ENCODE measurements at places on chromosomes 5 and 9.

GRCh38 chr9:83130541-83130940, 67.6 kb upstream of the RASEF start:
- H3K27me3 ChIP-seq = no peaks in the 10 kb centered on the region
- H3K4me1 ChIP-seq = no peaks in the 10 kb centered on the region
- no peak overlapping the region for H3K27ac ChIP-seq
- DNase-seq = no peak
- no peaks in the 10 kb centered on the region for H3K36me3 ChIP-seq

GRCh38 chr9:137757613-137758029, 120.0 kb upstream of the CACNA1B start:
- peaks cover 44% of the 10 kb centered on the region for H3K36me3 ChIP-seq
- peak overlapping the region; percentile 45 for H3K4me3 ChIP-seq
- peak overlapping the region; percentile 87 for H3K27ac ChIP-seq
- DNase-seq = no peak
- no peaks in the 10 kb centered on the region for H3K27me3 ChIP-seq

GRCh38 chr9:99515895-99516656, 294.0 kb downstream of the SEC61B start:
- no peak overlapping the region for H3K27ac ChIP-seq
- DNase-seq = no peak
- H3K4me1 ChIP-seq = no peaks in the 10 kb centered on the region
- H3K36me3 ChIP-seq = no peaks in the 10 kb centered on the region
- H3K4me3 ChIP-seq = no peak overlapping the region
- H3K27me3 ChIP-seq = peaks cover 25% of the 10 kb centered on the region

- no peak for DNase-seq
- no peaks in the 10 kb centered on the region for H3K4me1 ChIP-seq
- no peaks in the 10 kb centered on the region for H3K36me3 ChIP-seq
- no peaks in the 10 kb centered on the region for H3K27me3 ChIP-seq
- no peak overlapping the region for H3K27ac ChIP-seq
These were observed 1125.4 kb downstream of the EFNA5 start for GRCh38 chr5:106545325-106545724.

DNA sequence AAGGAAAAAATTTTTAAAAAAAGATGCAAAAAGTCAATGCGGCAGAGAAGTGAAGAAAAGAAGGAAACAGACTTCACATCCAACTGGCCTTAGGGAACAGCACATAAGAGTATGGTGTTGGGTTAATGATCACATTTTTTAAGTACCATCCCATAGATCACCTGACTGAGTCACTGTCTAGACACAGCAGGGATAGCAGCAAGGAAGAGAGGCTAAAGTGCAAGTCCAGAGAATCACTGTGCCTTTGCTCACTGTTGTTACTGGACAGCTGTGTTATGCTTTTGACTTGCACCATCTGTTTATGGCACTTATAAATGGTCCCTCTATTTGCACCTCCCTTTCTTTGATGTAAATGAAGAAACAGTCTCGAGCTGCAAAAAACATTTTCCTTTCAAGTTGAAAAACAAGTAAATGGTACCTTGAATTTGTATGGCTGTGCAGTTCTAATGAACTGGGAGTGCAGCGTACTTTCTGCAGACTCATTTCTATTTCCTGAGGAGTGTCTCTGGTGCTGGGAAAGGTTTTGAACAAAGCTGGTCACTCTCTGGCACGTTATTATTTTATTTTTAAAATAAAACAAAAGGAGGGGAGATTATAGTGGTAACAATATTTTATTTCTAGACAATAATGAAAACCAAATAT, 84.2 kb downstream of the TRPM6 start:
- H3K27me3 ChIP-seq = peaks cover 45% of the 10 kb centered on the region
- no peak overlapping the region for H3K4me3 ChIP-seq

- H3K4me3 ChIP-seq = no peak overlapping the region
- no peaks in the 10 kb centered on the region for H3K36me3 ChIP-seq
- DNase-seq = no peak
- H3K27me3 ChIP-seq = no peaks in the 10 kb centered on the region
These were observed 545.9 kb upstream of the RIOK2 start for GRCh38 chr5:97728920-97729319.

DNA sequence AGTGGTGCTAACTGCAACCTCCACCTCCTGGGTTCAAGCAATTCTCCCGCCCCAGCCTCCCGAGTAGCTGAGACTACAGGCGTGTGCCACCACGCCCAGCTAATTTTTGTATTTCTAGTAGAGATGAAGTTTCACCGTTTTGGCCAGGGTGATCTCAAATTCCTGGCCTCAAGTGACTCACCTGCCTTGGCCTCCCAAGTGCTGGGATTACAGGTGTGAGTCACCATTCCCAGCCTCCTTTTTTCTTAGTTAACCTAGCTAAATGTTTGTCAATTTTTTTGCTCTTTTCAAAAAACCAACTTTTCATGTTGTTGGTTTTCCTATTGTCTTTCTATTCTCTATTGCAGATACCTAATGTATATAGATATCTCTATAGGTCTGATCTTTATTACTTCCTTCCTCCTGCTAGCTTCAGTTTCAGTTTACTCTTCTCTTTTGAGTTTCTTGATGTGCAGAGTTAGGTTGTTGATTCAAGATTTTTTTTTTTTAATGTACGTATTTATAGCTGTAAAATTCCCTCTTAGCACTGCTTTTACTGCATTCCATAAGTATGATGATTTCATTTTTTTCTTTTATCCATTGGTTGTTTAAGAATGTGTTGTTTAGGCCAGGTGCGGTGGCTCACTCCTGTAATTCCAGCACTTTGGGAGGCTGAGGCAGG, 32.9 kb downstream of the FGD3 start:
- peaks cover 68% of the 10 kb centered on the region for H3K36me3 ChIP-seq
- H3K4me3 ChIP-seq = peak overlapping the region; percentile 62
- peak overlapping the region; percentile 90 for H3K27ac ChIP-seq
- peaks cover 53% of the 10 kb centered on the region for H3K4me1 ChIP-seq

GRCh38 chr5:149915392-149916260, 29.0 kb downstream of the PDE6A start:
- H3K27me3 ChIP-seq = peaks cover 29% of the 10 kb centered on the region
- H3K27ac ChIP-seq = no peak overlapping the region
- H3K4me1 ChIP-seq = no peaks in the 10 kb centered on the region
- H3K36me3 ChIP-seq = no peaks in the 10 kb centered on the region
- DNase-seq = no peak

- peak; percentile 44 for DNase-seq
- no peak overlapping the region for H3K27ac ChIP-seq
- H3K4me3 ChIP-seq = no peak overlapping the region
- no peaks in the 10 kb centered on the region for H3K36me3 ChIP-seq
- H3K4me1 ChIP-seq = peaks cover 4% of the 10 kb centered on the region
These were observed 5.9 kb upstream of the ACO1 start for GRCh38 chr9:32378496-32378895.

GRCh38 chr5:142544946-142545649, 140.8 kb downstream of the FGF1 start:
- no peak overlapping the region for H3K4me3 ChIP-seq
- no peak for DNase-seq
- H3K27me3 ChIP-seq = peaks cover 28% of the 10 kb centered on the region
- peaks cover 5% of the 10 kb centered on the region for H3K4me1 ChIP-seq

DNA sequence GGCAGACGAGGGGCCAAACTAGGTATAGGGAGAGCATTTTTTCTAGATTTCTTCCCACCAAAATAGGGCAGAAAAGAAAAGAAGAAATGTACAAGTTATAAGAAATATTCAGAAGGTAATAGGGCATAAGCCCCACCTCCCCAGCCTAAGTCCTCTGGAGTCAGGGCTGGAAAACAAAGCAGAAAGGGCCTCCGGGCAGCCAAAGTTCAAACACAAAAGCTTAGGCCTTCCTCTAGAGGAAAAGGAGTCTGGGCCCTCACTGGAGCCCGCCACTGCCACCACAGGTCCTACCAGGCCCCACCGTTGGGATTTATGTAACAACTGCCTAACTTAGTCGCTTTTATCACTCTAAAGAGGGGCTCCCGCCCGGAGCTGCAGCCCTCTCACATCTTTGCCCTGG, 27.6 kb downstream of the TBC1D2 start:
- no peak for DNase-seq
- no peaks in the 10 kb centered on the region for H3K4me1 ChIP-seq
- no peak overlapping the region for H3K27ac ChIP-seq
- H3K36me3 ChIP-seq = peaks cover 7% of the 10 kb centered on the region
- H3K4me3 ChIP-seq = no peak overlapping the region

DNA sequence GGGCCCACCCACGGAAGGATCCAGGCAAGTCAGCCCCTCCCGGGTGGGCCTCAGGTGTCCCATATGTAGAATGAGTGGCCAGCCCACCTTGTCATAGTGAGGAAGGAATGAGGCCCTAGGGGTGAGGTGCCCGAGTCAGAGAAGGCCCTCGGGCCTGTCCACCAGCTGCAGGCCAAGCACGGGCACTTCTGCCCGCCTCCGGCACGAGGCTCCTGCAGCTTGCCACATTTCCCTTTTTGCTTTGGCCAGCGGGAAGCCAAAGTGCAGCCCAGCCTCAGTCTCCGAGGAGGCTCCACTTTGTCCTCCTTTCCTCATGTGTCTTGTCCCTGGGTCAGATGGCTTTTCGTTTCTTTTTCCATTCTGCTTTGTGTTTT, 72.9 kb downstream of the PSMB7 start:
- H3K27me3 ChIP-seq = no peaks in the 10 kb centered on the region
- peaks cover 10% of the 10 kb centered on the region for H3K36me3 ChIP-seq
- peaks cover 1% of the 10 kb centered on the region for H3K4me1 ChIP-seq

DNA sequence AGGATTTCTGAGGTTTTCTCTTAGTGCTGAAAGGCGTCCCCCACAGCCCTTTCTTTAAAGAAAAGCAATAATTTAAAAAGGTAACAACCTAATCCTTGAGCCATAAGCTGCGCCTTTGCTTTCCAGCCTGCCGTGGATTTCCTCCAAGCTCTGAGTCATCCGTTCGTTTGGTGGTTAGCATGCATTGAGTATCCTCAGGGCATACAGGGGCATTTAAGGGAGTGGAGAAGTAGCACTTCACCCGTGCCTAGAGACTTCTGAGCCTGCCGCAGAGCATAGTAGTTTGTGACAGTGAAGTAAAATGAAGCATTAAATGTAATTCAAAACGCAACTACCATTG, 892 bp upstream of the TNC start:
- H3K36me3 ChIP-seq = no peaks in the 10 kb centered on the region
- H3K4me1 ChIP-seq = no peaks in the 10 kb centered on the region
- no peak overlapping the region for H3K4me3 ChIP-seq
- H3K27me3 ChIP-seq = peaks cover 61% of the 10 kb centered on the region
- DNase-seq = no peak

- peaks cover 9% of the 10 kb centered on the region for H3K36me3 ChIP-seq
- no peak for DNase-seq
- H3K4me1 ChIP-seq = peaks cover 4% of the 10 kb centered on the region
- H3K27ac ChIP-seq = no peak overlapping the region
- no peak overlapping the region for H3K4me3 ChIP-seq
These were observed 42.4 kb downstream of the STARD4 start for GRCh38 chr5:111469903-111470302.

DNA sequence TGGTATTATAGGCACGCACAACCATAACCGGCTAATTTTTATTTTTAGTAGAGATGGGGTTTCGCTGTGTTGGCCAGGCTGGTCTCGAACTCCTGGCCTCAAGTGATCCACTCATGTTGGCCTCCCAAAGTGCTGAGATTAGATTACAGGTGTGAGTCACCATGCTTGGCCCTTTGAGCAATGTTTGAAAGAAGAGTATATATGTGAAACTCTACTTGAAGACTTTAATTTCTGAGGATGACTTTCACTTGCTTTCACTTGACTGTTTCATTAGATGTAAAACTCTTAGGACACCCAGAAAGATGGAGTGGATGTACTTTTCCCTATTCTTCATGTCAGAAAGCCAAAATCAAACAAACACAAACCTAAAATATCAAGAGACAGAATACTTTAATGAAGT, 43.8 kb upstream of the GAS1 start:
- H3K27ac ChIP-seq = no peak overlapping the region
- no peaks in the 10 kb centered on the region for H3K36me3 ChIP-seq
- H3K27me3 ChIP-seq = peaks cover 43% of the 10 kb centered on the region

DNA sequence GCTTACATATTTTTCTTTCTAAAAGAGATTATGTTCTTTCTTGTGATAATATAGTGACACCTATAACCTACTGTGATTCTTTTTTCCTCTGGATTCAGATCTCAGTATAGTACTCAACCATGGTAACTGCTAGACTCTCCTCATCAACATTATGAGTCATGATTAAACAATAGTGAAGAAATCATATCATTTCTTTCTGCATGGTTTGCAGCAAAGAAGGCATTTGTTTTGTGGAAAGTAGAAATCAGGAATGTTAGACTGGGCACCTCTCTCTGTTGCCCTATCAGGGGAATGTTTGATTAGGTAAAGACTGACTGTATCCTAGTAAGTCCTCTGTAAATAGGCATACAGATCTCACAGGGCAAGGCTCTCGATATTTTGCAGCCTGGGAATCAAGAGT, 25.6 kb upstream of the SMC2 start:
- peaks cover 12% of the 10 kb centered on the region for H3K27me3 ChIP-seq
- no peak overlapping the region for H3K27ac ChIP-seq
- DNase-seq = no peak
- no peaks in the 10 kb centered on the region for H3K4me1 ChIP-seq

- no peaks in the 10 kb centered on the region for H3K36me3 ChIP-seq
- no peaks in the 10 kb centered on the region for H3K4me1 ChIP-seq
- no peak for DNase-seq
- no peak overlapping the region for H3K27ac ChIP-seq
- H3K27me3 ChIP-seq = peaks cover 20% of the 10 kb centered on the region
These were observed 63.8 kb upstream of the CCNG1 start for GRCh38 chr5:163373436-163374084.

DNA sequence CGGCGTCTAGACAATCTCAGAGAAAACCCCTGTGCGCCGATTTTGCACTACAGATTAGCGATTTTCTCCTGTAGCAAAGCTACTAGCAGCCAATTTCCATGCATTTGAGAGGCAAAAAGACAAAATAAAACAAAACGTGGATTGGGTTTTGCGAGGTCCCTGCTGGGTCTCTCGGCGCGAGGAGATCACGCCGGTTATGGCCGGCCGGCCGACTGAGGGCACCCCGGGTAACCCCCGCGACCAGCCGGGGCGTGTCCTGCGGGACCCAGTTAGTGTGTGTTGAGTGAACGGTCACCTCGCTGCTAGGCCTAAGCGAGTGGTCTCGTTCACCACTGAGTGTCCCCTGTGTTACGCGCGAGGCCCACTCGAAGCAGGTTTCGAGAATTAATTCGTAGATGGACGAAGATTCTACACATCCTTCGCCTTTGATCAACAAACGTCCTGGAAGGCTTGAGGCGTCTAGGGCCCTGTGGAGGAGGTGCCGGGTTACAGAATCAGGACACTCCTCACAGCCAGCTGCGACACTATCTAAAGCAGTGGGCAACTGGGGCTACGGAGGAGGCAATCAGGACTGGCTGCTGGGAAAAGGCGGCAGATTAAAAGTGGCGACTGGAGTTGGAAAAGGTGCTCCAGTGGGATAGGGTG, 764 bp upstream of the VDAC1 start:
- H3K4me1 ChIP-seq = peaks cover 30% of the 10 kb centered on the region
- peak overlapping the region; percentile 96 for H3K27ac ChIP-seq
- DNase-seq = no peak
- peak overlapping the region; percentile 86 for H3K4me3 ChIP-seq
- H3K27me3 ChIP-seq = no peaks in the 10 kb centered on the region

DNA sequence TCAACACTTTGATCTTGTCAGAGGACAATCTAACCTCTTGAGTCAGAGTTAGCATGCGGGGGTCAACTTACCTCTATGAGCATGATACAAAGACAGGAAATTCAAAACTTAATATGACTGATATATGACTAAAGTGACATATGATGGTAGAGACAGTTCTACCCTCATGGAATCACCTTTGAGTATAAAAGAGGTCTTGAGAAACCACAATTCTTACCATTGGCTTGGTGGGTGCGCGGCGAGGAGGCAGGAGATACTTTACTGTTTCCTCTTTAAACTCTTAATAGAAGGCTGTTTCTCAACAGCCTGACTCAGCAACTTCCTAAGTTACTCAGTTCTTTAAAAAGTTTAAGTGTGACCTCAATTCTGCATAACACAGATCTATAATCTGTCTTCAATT, 372.8 kb downstream of the KIAA0825 start:
- H3K4me1 ChIP-seq = no peaks in the 10 kb centered on the region
- no peak overlapping the region for H3K4me3 ChIP-seq
- no peak overlapping the region for H3K27ac ChIP-seq
- H3K27me3 ChIP-seq = no peaks in the 10 kb centered on the region

Data from effector memory CD8-positive, alpha-beta T cell (primary cell).